ENCODE measurements at places on chromosomes 7 and 10. TPM values are rescaled to one million over a fixed set of nuclear protein-coding genes. Genes with fewer than 3 reads are reported as not detected.

- no peak for DNase-seq
Observed at GRCh38 chr7:3146571-3147226, 103.0 kb upstream of the CARD11 start.

GRCh38 chr7:95190515-95190914, 133.8 kb downstream of the PON1 start:
- no peak for DNase-seq

DNA sequence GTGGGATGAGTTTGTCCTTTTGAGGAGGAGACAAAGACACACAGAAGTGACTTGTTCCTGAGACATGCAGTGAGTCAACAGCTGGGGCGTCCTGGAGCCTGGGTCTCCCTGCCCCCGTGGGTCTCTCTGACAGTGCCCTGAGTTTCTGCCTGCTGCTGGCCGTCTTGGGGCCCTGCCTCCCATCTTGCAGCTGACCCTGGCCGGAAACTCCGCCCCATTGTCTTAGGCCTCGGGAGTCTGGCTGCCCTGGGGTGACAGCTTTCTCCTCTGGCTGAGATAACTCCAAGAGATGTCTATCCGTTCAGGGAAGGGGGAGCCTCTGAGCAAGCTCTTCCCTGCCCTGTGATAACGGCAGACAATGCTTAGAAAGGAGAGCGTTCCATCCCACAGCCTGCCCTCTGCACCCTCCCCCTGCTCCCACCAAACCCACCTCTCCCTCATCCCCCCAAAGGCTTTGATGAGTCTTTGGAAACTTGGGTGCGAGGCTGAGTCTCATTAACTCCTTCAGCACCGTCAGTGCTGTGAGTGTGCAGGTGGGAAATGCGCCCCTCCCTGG, 69.5 kb upstream of the PODXL start:
- peak; percentile 80 for DNase-seq

DNA sequence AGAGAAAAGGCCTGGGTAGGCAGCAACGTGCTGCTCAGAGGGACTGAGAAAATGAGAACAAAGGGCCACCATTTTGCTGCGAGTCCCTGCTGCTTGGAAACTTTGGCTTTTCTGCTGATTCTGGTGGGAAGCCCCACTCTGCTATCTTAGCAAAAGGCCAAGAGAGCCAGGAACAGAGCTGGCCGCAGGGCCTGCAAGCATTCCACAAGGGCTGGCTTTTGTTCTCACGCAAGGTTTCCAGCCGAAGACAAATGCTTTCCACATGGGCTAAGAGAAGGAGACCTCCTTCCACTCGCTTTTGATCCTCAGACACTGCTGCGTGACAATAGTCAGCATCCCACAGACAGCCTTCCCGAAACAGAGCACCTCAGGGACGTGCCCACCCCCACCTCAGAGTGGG, 163.1 kb downstream of the ARHGAP12 start:
- DNase-seq: no peak

DNA sequence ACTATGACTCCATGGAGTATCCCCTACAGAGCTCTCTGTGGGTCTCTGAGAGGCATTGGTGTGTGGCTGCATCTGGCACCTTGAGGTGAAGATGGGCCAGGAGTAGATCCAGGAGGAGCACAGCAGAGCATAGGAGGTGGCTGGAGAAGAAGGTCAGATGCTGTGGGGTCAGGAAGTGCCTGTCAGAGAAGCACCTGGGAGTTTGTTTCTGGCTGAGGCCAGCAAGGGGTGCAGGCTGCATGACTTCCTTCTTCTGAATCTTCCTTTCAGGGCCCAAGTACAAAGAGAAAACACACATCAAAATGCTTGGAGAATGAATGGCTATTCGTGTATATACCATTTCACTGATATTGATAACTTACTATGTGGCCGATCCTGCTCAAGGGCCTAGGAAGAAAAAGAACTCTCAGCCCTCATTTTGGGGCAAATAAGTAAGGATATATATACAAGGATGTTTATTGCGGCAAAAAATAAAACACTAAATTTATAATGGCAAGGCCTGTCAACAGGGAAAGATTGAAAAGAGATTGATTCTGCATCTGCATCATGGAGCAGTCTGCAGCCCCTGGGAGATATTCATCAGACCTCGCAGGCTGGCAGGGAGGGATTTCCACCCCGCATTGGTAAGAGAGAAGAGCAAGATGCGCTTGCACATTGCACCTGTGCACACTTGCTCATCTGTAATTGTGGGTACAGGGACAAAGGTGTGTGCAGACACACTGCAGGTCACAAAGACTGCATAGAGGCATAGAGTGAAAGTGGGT, 39.2 kb downstream of the PTPRE start:
- DNase-seq: no peak

- no peak for DNase-seq
Observed at GRCh38 chr10:6999232-6999925, 411.5 kb downstream of the SFMBT2 start.

DNA sequence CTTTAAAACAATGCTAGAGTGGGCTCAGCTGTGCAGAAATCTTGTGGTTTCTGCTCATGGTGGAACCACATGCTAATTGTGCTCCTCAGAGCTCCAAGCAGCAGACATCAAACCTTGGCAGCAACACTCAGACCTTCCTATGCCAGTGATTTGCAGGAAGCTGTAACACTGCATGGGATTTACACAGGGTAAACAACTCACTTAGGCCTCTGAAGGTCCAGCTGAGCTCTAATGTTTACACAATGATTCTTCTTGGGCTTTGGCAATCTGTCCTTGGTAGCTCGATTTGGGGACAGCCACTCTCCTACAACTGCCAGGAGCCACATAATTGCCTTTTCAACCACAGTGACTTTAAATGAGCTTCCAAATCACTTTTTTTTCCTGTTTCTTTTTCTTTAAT, 97.7 kb upstream of the PDLIM1 start:
- DNase-seq: no peak

- no peak for DNase-seq
Observed at GRCh38 chr10:59177031-59177797, 771 bp downstream of the PHYHIPL start.

DNA sequence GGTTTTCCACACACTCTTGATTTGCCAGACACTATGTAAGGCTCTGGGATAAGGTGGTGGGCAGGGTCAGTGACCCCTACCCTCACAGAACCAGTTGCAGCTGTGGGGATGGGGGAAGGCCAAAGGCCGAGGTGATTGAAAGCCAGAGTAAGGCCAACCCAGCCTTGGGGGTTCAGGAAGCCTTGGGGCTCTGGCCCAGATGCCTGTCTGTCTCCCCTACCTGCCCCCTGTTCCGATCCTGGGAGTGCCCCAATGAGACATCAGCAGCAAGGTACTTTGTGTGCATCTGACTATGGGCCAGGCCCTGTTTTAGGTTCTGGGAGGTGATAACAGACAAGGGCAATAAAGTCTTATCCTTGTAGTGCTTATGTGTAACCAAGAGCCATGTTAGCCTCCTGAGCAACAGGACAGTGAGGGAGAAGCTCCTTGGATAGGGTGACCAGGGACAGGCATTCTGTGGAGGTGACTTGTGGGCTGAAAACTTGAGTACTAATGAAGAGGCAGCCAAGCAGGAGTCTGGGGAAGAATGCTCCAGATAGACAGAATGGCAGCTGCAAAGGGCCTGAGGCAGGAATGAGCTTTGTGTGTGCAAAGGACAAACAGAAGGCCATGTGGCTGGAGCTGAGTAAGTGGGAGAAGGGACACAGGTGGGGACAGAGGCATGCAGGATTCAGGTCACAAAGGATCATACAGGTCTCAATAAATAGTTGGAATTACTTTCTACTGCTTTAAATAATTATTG, 35.4 kb downstream of the TSPAN14 start:
- DNase-seq: no peak

DNA sequence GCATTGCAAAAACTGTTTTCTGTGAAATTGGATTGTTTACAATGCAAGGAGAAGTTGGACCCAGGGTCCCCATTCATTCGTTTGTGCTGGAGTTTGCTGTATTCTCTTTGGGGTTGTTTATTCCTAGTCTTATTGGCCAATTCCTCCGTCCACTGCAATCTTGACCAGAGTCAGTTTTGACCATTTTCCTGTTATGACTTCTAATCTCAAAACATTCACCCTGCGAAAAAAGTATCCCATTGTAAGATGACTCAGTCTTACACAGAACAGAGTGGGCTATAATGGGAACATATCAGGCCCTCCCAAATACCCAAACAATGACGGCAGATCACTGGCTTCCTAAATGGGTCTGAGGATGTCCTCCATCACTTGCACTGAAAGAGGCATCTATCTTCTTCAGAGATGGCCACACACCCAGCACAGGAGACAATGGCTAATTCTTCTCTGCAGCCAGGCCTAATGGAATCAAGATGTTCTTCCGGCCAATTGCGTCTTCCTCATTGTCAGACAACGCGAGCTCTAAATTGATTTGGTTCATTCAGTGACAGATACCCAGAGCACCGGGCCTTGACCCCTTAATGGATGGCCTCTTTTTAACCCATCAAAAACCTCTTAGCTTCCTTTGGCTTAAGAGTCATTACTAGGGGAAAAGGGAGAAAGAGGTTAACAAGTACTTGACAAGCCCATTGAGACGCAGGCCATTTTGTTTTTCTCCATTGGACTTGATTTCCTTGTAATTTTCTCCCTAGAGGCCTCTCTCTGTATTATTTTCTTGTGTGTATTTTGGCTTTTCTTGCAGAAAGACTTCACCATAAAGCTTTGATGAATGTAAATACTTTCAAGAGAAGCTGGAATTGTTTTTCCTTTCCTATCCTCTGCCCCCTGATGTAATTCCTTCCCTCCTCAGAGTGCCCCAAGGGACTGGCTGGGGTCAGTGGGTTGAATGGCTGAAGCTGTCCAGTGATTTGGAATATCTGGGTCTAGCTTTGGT, 129.6 kb downstream of the PRPF18 start:
- DNase-seq: no peak

GRCh38 chr10:74888962-74889661, 62.7 kb downstream of the KAT6B start:
- DNase-seq: no peak

- DNase-seq: no peak
Observed at GRCh38 chr7:47588704-47589225, 6.9 kb upstream of the TNS3 start.

GRCh38 chr7:157961731-157962457, 625.1 kb downstream of the DNAJB6 start:
- DNase-seq: no peak

- DNase-seq: no peak
Observed at GRCh38 chr10:33052915-33053810, 95.1 kb upstream of the ITGB1 start.

GRCh38 chr10:62059217-62059920, 157.9 kb downstream of the ARID5B start:
- no peak for DNase-seq

DNA sequence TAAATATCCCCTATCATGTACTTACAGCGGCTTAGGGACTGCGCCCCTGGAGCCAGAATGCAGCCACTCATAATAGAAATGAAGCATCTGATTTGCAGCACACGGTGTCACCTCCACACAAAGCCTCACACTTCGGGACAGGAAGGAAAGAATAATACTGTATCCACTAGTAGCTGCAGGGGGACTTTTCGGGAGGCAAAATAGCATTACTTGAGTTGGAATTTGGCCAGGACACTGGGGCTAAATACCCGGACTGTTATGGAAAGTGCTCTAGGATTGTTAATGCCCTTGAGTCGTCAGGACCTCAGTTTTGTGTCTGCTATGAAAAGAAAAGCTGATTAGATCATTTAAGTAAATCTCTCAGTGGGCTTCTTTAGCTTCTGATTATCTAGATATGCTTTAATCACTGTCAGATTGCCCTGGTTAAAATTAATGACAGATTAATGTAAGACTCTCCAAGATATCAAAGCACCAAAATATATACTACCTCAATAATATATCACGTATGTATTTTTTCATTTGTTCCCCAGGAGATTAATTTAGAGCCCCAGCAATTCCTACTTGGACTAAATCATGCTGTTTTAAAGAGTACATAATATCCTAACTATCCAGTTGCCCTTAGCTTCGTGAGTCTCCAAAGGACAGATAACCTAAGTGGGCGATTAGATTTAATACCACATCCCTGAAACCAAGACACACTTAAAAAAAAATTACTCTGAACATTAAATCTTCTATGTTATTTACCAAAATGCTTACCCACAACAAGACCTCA, 173.0 kb upstream of the NEBL start:
- no peak for DNase-seq

DNA sequence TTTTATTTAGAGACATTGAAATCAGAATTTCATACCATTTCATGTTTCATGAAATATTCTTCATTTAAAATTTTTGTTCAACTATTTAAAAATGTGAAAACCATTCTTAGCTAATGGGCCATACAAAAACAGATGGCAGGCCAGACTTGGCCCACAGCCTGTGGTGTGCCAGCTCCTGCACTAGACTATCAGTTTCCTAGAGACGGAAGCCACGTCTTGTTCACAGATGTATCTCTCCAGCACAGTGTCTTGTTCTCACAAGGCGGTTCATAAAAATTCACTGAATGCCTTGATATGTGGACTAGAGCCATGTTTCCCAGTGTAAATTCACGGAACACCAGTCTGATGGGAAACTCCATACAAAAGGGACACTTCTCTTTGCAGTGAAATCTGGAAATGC, 216.0 kb downstream of the KCNMA1 start:
- no peak for DNase-seq

DNA sequence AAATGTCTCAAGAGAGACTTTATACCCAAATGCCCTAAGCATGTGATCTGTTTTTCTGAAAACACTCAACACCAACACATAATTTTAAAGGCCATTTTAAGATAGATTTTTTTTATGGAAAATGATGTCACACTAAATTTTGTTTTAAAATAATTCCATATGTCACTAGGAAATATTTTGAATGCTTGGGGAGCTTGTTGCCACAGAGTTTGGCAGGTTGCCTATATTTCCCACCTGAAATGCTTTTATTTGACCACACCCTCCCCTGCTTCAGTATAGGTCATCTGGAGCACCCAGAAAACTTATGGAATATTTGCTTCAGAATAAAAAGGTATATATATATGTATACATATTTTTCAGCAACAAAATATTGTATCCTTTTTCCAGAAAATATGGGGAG, 180.0 kb upstream of the ANK3 start:
- DNase-seq: no peak

Gene ITIH5
- total RNA-seq: 22.1 TPM

Gene TMEM130
- total RNA-seq: 0.27 TPM

Gene SEC24C
- total RNA-seq: 42.9 TPM

Gene PSMA2
- total RNA-seq: 82.2 TPM

Measured in left cardiac atrium (tissue), 4 donors.